ENCODE measurements at places on chromosomes 3 and 15. TPM values are rescaled to one million over a fixed set of nuclear protein-coding genes. Genes with fewer than 3 reads are reported as not detected.

Gene SPTBN5
- total RNA-seq: 0.31 TPM

Gene GPR160
- total RNA-seq: 19.9 TPM

Gene LYSMD2
- total RNA-seq: 18.1 TPM

Gene LRRC15
- total RNA-seq: 0.10 TPM

Gene EXD1
- not detected for total RNA-seq

Gene GABRG3
- total RNA-seq: under 0.01 TPM
